ENCODE measurements at places on chromosomes 5 and 9.

DNA sequence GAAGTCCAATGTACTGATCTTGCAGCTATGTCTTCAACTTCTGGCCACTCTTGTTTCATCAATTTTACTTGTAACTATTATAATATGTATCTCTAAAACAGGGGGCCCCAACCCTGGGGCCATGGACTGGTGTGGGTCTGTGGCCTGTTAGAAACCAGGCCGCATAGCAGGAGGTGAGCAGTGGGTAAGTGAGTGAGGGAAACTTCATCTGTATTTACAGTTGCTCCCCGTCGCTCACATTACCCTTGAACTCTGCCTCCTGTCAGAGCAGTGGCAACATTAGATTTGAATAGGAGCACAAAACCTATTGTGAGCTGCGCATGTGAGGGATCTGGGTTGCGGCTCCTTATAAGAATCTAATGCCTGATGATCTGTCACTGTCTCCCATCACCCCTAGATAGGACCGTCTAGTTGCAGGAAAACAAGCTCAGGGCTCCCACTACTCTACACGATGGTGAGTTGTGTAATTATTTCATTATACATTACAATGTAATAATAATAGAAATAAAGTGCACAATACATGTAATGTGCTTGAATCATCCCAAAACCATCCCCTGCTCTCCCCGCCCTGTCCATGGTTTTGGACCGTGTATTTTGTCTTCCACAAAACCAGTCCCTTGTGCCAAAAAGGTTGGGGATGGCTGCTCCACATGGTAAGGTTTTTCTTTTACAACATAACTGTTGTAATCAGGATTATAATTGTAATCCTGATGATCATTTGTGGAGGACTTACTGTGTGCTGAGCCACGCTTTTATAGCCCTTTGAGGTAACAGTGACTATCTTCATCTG is 26.9 kb upstream of the SH3PXD2B start:
- DNase-seq: no peak

DNA sequence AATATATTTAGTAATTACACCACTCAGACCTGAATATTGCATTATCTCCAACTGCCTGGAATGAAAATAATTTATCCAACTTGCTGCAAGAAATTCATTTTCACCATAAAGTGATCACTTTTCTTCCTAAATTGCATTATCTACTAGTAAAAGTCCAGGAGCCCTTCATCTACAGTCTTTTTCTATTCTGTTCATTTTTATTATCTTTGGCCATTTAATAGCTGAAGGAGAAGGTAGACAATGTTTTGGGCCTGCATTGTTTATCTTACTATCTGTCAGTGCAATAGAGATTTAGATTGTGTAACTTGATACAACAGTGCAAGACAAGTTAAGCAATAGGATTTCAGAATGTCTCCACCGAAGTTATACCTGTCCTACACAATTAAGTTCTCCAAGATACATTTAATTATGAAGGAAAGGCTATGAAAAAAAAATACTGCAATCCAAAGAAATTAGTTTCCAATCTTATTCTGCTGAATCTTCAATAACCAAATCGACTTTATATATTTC is 1339.7 kb upstream of the CDH6 start:
- no peak for DNase-seq

DNA sequence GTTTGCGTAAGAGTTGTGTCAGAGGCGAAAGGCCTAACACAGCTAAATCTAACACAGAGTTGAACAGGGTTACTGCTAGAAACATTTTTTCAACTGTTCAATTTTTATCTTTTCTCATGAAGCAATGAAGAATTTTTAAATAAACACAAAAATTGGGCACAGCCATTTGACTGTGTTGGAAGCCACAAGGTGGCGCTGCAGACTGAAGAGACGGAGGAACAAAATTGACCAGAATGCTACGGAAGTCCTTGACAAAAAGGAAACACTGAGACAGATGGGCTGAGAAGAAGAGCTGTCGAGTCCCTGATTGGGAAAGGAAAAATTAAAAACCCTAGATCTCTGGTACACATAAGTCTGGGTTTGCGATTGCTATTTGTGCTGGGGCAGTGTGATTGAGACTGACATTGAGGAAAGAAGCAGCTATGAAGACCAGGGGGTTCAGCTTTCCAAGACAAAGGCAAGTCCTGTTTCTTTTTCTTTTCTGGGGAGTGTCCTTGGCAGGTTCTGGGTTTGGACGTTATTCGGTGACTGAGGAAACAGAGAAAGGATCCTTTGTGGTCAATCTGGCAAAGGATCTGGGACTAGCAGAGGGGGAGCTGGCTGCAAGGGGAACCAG is at the start of gene PCDHB9:
Gene PCDHB9, plus strand, starts transcription at position 265 of the 616 bp plus-strand sequence. Its CDS starts 158 bp downstream, at position 423.
- DNase-seq: no peak

- no peak for DNase-seq
Observed at GRCh38 chr5:31942546-31942945, 231.6 kb downstream of the GOLPH3 start.

- DNase-seq: no peak
Observed at GRCh38 chr9:132756214-132756845, 86.1 kb downstream of the GTF3C4 start.

- DNase-seq: no peak
Observed at GRCh38 chr5:100758780-100759179, 144.3 kb downstream of the ST8SIA4 start.

- no peak for DNase-seq
Observed at GRCh38 chr5:173321886-173322285, 6.3 kb downstream of the STC2 start.

- DNase-seq: no peak
Observed at GRCh38 chr5:27038476-27038875, at the start of gene CDH9. Gene CDH9, minus strand, starts transcription at chr5:27038586. Its CDS starts 50,253 bp downstream, at chr5:26988333.

DNA sequence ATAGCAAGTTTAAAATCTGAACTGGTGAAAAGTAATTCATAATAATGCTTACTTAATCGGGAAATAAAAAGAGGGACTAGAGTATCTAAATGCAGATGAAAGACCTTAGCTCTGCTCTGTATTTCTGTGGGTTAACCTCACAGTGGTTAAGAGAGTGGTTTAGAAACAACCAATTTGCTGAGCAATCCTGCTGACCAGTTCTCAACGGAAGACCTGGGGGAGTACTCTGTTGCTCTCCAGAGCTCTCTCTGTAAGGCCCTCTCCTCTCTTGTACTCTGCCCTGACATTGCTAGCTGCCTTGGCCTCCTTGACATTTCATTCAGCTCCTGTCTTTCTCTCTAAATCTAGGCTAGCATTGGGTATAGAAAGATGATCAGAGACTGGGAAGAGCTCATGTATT is 1186.6 kb upstream of the SEMA6A start:
- DNase-seq: no peak

DNA sequence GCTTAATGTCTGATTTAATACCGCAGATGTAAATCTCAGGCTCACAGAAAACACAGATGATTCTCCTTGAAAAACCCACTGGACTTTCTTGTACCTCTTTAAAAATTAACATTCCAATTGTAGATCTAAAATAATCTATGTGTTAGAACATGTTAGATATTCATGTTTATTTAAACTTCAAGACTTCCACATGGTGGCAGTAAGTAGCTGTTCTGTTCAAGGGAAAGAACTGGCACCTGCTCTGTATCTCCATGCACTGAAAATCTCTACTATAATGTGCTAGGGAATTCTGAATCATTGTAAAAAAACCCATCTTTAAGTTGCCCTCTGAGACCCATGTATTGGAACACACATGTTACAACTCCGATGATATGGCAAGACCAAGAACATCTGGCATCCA is 366.9 kb downstream of the DMRTA1 start:
- DNase-seq: no peak

DNA sequence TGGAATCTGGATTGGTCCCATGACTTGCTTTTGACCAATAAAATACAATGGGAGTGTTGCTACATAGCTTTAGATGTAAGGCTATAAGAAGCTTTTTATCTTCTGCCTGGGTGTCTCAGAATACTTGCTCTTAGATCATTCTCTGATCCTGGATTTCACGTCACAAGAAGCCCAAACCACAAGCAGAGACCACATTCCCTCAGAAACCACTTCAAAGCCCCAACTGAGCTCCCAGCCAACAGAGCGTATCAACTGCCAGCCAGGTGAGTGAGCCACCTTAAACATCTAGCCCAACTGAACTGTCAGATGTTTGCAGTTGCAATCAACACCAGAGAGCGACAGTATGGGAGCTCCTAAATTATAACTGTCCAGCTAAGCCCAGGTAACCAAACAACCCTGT is 687.1 kb downstream of the TLE1 start:
- no peak for DNase-seq

DNA sequence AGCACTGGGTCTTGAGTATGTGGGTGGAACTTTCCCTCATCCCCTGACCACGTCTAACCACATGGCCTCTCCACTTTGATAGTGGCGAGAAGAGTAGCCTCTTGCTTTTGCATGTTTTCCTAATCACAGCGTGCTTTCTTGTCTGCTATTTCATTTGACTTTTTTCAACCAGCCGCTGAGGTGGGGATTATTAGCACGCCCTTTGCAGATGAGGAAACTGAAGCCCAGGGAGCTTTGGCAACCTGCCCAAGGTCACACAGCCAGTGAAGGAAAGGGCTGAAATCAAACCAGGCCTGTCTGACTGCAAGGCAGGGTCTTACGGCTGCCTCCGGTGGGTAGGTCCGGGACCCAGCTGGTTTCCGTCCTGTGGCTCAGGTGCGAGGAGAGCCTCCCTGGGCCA is 106.5 kb upstream of the MSX2 start:
- no peak for DNase-seq

- DNase-seq: peak; percentile 66
Observed at GRCh38 chr5:14581891-14582796, 552 bp downstream of the OTULINL start.

DNA sequence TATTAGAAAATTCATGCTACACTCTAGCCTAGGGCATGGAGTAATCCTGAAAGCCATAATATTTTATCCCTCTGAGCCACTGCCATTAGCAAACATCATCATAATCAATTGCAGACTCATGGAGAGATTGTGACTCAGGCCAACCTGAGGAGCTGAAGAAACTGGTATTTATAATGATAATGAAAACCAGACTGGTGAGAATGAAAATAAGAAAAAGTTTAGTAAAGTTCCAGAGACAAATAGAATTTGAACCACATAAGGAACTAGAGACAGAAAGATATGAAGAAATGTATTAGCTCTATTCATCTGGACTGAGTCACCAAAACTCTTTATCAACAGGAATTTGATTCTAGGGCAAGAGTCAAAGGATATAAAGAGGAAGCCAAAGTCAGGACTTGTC is 158.7 kb downstream of the DRD1 start:
- no peak for DNase-seq

DNA sequence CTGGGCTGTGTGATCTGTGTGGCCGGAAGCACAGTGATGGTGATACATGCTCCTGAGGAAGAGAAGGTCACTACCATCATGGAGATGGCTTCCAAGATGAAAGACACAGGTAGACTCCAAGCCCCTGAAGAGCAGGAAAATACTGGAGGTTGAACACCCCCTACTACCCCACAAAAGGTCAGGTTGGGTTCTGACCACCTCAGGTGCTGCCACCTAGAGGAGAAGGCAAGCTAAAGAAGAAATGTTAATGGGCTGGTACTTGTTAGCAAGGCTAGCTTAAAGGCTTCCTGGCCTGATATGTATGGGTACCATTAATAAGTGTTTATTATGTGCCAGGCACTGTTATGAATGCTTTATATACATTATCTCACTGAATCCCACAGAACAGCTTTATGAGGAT is 11.7 kb downstream of the NIPAL4 start:
- peak; percentile 56 for DNase-seq

DNA sequence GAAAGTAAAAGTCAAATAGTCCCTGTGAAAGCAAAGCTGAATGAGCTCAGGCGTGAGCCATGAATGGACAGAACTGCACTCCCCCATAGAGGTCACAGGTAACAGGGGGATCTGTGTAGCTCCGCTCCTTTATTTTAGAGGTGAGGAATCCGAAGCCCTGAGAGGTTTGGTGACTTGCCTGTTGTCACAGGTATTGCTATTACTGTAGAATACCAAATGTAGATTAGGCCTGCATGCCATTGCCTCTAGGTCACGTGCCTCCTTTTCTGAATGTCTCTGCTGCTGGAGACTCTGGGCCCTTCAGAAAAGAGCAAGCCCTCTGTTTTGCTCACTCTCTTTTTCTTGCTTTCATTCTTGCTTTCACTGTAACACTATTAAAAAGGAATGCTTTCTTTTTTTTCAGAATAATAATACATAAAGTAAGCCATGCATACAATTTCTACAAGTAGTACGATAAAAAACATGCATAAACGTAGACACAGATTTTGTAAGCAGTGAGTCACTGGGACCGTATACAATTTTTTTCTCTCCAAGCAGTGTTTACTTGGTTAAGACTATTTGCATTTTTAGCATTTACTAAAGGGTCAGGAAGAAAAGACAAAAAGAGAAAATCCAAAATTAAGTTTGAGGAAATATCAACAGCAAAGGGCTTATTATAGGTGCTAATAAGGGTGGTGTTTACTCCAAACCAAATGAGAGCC is 568.7 kb upstream of the ADAMTS16 start:
- DNase-seq: no peak

DNA sequence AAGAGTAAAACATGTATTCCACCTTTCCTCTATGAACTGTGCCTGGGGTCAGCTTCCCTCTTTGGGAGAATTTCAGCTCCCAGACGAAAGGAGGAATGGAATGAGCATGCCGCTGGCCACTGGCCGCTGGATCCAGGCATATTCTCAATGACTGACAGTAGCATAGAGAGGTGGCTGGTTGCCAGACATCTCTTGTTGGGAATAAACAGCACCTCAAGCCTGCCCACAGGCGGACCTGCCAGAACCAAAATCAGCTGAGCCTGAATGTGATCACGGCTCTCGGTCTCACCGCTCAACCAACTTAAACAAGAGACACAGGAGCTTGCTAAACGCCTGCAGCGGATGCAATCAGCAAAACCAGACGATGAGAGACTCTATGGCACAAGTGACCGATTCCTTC is 20.6 kb downstream of the TBC1D9B start:
- no peak for DNase-seq

- DNase-seq: peak; percentile 16
Observed at GRCh38 chr5:67809589-67809988, 406.0 kb upstream of the PIK3R1 start.

GRCh38 chr9:136645903-136646754 is 16.6 kb upstream of the EGFL7 start:
- DNase-seq: no peak

GRCh38 chr9:13841746-13842462 is 472.0 kb downstream of the NFIB start:
- no peak for DNase-seq

- DNase-seq: peak; percentile 58
Observed at GRCh38 chr9:104774831-104775573, 11.1 kb downstream of the NIPSNAP3B start.

- no peak for DNase-seq
Observed at GRCh38 chr9:133619791-133620190, 10.6 kb upstream of the FAM163B start.

DNA sequence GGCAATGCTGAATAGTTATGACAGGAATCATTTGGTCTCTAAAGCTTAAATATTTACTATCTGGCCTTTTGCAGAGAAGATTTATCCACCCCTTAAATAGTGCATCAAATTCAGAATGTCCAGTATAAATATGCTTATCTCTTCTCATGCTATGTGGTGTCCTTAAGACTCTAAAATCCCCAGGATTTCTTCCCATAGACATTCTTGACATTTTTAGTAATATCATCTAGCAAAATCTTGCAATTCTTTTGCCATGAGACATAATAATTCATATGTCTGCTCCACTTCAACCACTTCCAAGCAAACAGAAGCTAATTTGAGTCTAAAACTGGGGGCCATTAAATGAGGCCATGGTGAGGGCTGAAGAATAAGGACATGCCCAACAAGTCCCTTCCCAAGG is 1923.4 kb upstream of the CDH9 start:
- no peak for DNase-seq
